Inflammatory macrophage treated with lipopolysaccharide for 4 hours (primary cell): ENCODE measurements at places on chromosomes 1 and 21.

DNA sequence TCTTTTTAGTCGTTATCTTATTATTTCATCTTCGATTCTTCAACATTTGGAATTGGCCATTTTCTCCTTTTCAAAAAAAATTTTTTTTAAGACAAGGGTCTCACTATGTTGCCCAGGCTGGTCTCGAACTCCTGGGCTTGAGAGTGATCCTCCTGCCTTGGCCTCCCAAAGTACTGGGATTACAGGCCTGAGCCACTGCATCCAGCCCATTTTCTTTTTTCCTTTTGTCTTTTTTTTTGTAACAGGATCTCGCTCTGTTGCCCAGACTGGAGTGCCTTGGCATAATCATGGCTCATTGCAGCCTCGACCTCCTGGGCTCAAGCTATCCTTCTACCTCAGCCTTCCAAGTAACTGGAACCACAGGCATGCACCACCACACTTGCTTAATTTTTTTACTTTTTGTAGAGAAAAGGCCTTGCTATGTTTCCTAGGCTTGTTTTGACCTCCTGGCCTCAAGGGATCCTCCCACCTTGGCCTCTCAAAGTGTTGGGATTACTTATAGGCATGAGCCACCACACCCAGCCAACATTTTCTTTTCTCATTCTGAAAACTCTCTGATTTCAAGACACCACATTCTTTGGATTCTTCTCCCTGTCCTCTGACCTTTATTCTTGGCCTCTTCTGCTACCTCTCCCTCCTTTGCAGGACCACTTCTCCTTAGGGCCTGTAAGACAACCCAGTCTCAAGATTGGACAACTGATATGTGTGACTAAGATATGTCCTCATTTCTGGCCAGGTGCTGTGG lies 6.0 kb upstream of the MAP1LC3C start:
- no peak for DNase-seq

DNA sequence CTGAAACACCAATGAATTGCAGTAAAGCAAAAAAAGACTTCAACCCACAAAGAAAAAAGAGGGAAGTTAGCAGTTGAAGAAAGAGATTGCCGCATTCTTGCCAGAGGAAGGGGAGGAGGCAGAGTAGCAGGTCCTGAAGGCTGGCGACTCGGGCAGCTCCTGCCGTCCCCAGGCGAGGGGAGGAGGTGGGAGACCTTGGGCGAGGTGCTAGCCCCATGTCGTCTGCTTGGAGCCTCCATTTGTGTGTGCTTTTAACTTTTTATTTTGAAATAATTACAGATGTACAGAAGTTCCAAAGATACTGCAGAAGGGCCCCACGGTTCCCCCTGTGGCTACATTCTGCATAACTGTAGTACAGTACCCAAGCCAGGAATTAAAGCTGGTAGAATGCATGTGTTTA lies 6.7 kb downstream of the TRPM2 start:
- DNase-seq, result peak; percentile 72

GRCh38 chr1:21317035-21317689 lies 26.9 kb upstream of the ECE1 start:
- DNase-seq, result peak; percentile 89

DNA sequence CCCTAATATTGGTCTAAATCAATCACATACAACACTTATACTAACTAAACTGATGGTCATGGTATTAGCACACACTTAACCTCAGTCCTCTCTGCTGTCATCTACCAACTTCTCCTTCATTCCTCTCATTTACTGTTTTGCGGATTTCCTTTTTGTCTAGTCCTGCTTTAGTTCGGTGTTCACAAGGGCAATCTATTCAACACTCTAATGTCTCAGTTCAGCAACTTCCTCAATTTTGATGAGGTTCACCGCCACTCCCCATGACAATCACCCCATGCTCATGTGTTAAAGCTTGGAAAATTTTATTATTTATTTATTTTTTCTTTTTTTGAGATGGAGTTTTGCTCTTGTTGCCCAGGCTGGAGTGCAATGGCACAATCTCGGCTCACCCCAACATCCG lies 301.1 kb downstream of the PTPRC start:
- no peak for DNase-seq

DNA sequence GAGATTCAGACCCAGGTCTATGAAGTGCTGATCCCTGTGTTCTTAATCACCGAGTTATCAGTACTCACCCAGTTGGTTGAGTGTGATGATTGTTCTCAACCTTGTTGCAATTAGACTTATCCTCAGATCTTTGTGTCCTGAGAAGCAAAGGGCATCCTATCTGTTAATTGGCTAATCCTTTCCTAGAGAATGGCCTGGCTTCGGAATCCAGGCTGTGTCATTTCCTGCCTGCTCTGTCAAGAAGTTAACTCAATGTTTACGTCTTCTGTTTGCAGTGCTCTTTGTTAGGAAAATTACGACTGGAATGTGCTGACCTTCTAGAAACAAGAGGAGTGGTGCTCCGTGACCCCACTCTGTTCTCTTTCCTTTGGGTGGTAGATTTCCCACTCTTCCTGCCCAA lies 14.7 kb downstream of the GAS5 start:
- DNase-seq, result no peak

- DNase-seq, result no peak
These were observed 1.7 kb downstream of the SPOCD1 start for GRCh38 chr1:31814041-31814511.

- no peak for DNase-seq
These were observed 68.6 kb downstream of the NTMT2 start for GRCh38 chr1:170214117-170215032.

- peak; percentile 46 for DNase-seq
These were observed 104.6 kb downstream of the PLXNA2 start for GRCh38 chr1:208139434-208140045.

DNA sequence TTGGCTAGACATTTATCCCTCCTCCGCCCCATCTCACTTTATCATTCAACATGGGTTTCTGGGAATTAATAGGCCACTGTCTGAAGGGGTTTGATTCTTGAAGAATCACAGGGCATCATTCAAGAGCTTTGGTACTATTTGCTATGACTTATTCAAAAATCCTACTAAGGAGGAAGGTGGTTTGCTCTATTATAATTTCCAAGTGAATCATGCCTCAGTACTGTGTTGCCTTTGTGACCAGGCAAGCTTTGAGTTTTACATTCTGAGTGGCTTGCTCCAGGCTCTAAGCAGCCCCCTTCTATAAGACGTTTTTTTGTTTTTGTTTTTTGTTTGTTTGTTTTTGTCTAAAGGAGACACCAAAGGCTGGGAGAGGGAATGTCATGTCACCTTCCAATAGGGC lies 2.6 kb downstream of the C1orf21 start:
- no peak for DNase-seq

GRCh38 chr1:64857347-64857746 lies 109.0 kb downstream of the JAK1 start:
- no peak for DNase-seq

- peak; percentile 59 for DNase-seq
These were observed 7.0 kb upstream of the SPATC1L start for GRCh38 chr21:46191257-46191685.

DNA sequence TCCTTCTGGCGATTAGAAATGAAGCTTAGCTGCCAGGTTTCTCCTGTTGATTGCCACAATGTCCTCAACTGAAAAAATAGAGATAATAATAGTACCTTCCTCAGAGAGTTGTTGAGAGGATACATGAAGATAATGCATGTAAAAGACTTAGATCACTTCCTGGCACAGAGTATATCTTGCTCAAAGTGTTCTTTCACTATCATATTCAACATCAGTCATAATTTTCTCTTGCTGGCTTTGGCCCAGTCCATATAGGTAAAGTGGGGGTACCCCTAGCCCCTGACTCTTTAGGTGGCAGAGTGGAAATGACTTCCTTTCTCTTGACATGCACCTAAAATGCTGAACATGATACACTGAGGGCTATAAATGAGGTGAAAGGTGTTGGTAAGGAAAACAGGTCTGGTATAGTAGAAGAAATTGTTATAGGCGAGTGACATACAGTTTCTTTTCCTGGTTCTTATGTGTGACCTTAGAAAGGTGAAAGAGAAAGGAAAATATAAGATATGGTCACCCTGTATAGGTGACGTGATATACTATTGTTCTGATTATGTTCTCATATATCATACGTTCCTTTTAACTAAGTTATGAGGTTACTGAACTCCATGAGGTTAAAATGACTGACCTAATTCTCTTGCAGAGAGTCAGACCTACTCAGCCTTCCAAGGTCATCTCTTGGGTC lies 209.9 kb upstream of the DEPDC1 start:
- no peak for DNase-seq

- no peak for DNase-seq
These were observed 83.9 kb downstream of the CRB1 start for GRCh38 chr1:197351821-197352440.

GRCh38 chr1:235136111-235136510 lies 7.5 kb upstream of the TOMM20 start:
- DNase-seq, result no peak

DNA sequence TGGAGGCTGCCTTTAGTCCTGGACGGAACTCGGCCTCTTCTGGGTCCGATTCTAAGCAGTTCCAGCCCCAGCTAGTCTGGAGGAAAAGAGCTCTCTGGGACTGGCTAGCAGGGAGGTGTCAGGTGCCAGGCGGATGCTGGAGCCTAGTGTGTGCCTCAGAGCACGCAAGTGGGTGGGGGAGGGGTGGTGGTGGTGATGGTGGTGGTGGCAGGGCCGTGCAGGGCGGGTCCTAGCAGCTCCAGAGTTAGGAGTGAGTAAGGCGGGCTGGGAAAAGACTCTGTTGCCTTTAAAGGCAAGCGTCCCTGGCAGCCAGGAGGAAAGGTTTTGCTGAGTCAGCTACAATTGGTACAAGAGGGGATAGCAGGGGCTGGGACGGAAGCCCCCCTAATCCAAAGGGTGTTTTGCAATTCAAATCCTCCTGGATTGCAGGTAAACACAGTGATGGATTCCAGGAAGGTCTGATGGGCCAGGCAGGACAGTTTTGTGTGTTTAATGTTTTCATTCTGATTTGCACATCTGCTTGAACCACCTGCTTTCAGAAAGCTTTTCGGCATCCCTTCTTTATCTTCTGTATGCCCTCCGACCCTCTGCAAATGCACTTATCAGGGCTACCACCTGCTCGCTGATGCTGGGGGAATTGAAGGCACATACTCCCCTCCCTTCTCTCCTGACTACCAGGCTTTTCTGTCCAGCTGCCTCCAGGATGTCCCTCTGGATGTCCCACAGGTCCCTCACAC lies 4.1 kb upstream of the SLC2A1 start:
- no peak for DNase-seq

DNA sequence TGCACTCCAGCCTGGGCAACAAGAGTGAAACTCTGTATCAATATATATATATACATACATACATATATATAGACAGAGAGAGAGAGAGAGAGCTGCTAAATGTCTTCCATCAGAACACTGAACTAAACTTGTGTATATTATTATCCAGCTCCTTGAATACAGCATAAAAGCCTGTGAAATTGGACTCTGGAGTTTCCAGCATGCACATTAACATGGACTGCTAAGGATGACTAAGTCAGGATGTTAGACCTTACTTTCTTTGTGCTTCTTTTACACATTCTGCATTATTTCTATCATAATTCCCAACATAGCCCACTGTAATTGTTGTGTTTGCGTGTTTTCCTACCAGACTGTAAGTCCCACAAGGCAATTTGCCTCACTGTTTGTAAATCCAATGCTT lies 259.1 kb downstream of the TGFB2 start:
- DNase-seq, result no peak

DNA sequence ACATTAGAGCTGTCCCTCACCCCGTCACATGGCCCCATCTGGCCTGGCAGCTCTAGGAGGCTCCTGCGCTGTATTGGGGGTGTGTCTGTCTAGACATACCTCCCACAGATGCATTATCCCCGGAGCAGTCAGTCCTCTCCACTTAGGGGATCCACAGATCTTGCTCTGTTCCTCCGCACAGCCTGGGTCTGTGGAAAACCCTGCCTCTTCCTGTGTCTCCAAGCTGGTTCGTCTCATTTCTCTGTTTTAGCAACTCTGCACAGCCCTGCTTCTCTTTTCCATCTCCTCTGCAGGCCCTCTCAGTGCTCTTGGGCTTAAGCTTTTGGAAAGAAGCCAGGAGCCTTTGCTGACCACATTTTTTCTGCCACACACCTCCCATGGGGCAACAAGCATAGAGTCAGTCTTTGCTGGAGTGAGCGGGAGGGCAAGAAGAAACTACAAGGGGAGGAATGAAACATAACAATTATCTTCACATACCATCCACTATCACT lies 241.5 kb downstream of the FOXD2 start:
- no peak for DNase-seq

DNA sequence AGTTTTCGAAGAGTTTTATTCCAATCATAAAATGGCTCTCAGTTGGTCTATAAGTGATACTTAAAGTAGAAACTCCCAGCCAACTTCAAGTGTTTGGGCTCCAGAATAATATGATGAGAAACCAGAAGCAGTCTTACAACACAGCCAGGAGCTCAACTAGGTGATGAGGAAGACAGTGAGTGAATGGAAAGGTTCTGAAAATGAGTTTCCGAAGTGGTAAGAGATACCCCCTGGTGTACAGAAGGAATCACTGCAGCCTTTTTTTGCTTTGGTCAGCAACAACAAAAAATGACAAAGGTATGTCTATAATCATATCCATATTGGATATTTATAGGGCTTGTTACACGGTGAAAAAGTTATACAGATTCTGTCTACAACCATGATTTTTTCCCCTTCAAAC lies 16.5 kb downstream of the KRTAP19-1 start:
- no peak for DNase-seq

GRCh38 chr1:169103002-169103401 lies 3.5 kb upstream of the ATP1B1 start:
- no peak for DNase-seq

DNA sequence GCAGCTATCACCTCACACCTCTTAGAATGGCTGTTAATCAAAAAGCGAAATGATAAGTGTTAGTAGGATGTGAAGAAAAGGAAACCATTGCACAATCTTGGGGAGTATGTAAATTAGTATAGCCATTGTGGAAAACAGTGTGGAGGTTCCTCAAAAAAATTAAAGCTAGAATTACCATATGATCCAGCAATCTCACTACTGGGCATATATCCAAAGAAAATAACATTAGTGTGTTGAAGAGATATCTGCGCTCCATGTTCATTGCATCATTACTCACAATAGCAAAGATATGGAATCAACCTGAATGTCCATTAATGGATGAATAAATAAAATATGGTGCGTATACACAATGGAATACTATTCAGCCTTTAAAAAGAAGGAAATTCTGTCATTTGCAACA lies 68.9 kb downstream of the SNRPE start:
- peak; percentile 71 for DNase-seq

- no peak for DNase-seq
These were observed 74.4 kb downstream of the SPAG17 start for GRCh38 chr1:118110580-118110979.

GRCh38 chr1:199098468-199098867 lies 459.6 kb downstream of the PTPRC start:
- peak; percentile 90 for DNase-seq

- DNase-seq, result no peak
These were observed 20.9 kb downstream of the EPHX1 start for GRCh38 chr1:225830841-225831240.

GRCh38 chr1:1347663-1348419 lies 1.4 kb downstream of the DVL1 start:
- DNase-seq, result no peak

- no peak for DNase-seq
These were observed 181.1 kb downstream of the RWDD3 start for GRCh38 chr1:95415146-95415545.

DNA sequence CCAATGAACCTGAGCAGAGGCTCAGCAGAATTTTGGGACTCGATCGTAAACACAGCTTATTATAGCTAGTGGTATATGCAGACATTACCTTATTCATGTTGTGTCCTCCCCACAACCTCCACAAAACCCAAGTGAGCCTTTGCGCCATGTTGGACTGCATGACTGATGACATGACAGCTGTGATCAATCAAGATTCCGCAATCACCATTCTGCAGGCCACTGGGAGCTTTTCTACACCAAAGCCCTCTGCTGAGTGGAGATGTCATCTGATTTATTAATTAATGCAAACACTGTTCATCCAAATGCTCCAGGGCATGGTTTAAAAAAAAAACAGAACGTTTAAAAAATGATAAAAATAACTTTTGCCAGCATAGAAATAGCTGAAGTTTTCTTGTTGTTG lies 7.9 kb upstream of the SRP9 start:
- no peak for DNase-seq
